ENCODE measurements at places on chromosomes 1 and 21. TPM values are rescaled to one million over a fixed set of nuclear protein-coding genes. Genes with fewer than 3 reads are reported as not detected.

DNA sequence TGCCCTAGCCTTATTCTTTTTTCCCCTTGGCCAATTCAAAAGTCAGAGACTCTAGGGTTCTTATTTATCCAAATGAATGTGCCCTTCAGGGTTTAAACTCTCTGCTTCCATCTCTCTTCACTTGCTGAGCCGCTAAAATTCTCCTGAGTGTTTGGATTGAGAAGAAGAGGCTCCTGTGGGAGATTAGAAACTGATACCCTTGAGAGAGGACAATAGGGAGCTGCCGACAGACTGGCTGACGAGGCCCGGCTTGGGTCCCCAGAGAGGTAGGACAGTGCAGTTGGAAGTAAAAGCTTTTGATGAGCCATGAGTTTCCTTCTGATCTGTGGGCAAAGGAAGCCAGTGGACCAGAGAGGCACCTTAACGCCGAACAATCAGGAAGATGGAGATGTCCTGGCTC is 41.3 kb upstream of the UBE2U start:
- no peak for DNase-seq

DNA sequence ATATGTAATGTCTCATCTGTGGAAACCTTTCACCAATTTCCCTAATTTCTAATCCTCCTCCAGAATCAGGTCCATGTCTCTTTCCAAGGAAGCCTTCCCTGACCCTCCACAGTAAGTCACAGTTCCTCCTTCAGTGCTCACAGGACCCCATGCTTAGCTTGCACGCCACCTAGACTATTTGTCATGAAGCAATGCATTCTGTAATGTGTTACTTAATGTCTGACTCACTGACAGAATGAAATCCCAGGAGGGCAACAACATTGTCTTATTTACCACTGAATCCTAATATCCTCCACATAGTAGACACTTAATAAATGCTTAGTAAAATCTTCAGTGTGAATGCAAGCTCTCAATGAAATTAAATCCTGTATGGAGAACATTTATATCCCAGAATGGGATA is 245.9 kb upstream of the PLD5 start:
- no peak for DNase-seq

- no peak for DNase-seq
Measured at GRCh38 chr1:109481646-109482045, 2.1 kb upstream of the ATXN7L2 start.

DNA sequence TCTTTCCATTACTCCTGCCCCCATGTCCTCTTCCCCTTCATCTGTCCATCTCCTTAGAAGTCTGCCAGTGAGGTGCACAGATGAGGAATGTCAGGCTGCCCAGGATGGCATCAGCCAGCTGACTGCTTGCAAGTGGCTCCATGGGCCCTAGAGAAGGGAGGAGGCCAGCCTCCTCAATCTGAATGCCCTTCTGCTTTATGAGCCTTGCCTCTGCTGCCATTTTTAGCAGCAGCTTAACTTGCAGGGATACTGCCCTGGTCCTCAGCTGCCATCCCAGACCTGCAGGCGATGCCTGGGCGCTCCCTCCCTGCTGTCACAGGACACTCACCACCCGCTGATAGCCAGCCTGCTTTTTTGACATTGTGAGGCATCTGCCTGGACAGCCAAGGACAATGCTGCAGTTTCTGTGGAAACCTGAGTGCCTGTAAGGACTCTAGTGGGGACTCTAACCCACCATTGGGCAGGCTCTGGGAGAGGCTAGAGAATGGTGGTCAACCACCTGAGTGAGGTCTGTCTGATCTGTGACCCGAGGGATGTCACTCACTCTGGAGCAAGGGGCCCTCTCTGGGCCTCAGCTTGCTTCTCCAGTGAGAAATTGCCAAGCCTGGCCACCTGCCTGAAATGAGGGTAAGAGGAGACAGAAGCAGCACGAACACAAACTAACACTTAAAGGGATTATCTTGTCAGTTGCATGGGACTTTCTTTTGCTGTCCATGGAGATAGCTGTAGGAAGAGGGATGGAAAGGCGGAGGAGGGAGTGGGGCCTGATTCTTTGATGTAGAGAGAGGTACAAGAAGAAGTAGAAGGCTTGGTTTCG is 185.0 kb downstream of the MIS18A start:
- no peak for DNase-seq

DNA sequence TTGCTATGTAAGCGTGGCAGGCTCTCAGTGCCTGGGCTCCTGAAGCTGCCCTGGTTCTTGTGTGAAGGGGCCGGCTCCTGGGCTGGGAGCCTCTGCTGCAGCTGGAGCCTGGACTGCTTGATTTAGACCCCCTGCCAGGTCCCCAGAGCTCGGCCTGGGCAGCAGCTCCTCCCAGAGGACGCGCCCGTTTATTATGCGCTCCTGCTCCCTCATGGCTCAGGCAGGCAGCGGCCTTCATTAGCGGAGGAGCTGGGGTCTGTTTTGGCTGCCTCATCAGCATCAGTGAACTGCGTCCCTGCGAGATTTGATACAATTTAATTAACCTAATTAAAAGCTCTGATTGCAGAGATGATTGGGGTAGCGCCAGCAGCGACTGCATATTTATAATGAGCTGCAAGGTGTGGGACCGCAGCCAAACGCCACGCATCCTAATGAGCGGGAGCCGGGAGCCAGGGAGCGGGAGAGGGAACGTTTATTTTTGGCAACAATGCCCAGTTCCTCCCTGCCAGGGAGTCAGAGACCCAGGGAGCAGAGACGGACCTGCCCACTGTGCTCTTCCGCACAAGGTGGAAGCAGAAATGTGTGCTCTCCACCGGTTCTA is 16.6 kb downstream of the UTP11 start:
- no peak for DNase-seq

- DNase-seq = no peak
Measured at GRCh38 chr1:93344886-93345632, 648 bp upstream of the DR1 start.

- no peak for DNase-seq
Measured at GRCh38 chr1:24867084-24867870, 62.8 kb downstream of the RUNX3 start.

DNA sequence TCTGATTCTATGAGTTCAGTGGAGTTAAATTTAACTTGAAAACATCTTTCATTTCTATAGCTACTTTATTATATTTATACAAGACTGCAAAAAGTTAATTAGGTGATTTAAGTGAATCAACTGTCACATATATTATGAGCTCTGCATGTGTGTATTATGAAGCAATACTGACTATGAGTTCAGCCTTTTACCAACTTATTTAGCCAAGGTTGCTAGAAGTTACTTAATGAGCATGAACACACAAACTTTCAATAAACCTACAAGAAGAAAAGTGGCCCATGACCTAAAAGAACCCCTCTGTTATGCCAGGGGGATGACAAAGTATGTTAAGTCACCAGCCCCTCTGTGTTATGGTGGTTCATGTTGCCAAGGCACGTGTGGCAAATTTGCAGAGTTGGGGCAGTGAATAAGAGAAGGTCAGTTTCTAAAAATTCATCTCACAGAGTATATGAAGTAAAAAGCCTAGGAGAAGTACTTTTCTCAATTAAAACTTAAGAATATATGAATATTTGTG is 86.7 kb upstream of the LYPLAL1 start:
- DNase-seq = no peak

DNA sequence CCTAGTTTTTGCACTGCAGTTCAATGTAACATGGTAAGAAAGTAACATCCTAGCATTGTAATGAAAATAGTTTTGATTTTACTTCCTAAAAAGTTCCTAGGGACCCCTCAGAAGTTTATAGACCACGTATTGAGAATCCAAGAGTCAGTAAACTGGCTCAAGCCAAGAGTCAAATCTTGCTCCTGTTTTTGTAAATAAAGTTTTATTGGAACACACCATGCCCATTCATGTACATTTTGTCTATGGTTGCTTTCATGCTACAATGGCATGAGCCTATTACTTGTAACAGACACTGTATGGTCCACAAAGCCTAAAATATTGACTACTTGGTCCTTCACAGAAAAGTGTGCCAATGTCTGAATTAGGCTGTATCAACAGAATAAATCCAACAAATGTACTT is 301.0 kb downstream of the LMO4 start:
- DNase-seq = no peak

DNA sequence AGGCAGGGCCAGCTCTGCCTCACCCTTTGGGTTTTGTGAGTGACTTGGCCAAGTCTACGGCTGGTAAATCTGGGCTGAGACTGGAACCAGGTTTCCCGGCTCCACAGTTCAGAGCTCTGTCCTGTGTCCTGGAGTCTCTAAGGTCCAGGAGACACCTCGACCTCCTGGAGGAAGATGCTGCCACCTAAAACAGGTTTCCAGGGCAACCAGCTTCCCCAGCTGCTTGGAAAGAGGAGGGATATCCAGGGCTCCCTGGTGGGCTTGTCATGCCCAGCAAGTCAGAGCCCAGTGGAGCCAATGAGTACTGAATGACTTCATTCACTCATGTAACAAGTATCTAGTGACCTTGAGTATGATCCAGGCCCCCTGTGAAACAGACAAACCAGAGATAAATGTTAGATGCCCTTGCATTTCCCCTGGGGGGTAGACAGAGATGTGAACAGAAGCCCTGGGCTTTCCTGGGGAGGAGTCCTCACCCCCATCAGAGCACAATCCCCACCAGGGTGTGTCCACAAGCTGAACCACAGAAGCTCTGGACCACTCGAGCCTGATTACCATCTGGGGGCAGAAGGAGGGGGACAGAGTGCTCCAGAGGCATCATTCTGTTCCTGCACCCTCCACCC is 181.2 kb upstream of the RAB4A start:
- DNase-seq = no peak

GRCh38 chr1:223430236-223430635 is 37.0 kb downstream of the CCDC185 start:
- DNase-seq = no peak

DNA sequence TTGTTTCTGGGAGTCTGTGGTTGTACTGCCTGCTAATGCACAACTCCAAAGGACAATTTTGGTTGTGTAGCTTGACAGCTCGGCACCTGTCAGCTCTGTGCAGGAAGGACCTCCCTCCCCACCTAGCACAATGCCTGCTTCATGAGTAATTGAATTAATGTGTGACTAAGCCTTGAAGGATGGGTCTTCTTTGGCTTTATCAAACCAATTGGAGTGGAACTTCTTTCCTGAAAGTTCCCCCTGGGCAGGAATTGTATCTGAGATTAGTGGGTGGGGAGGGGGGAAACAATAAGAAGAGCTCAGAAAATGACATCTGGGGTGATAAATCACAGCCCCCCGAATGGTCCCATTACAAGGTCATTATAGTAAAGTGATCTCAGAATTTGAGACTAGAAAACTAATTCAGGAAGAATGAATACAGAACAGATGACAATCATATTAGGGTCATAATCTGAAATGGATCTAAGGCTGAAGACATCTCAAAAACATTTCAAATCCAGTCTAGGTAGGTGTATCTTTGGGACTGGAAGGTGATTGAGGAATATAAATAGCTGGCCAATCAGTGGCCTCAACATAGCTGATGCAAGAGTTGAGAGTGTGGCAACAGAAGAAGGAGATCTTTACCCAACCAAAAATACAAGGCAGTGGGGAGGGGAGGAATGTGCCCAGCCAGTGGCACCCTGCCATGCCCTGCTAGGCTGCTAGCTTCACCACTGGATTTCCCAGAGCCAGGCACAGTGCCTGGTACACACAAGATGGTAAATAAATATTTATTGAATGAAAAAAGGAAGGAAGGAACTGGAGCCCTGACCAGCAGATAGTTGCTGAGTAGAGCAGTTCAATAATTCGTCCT is 10.1 kb upstream of the SESN2 start:
- no peak for DNase-seq

- peak; percentile 85 for DNase-seq
Measured at GRCh38 chr1:64744492-64745180, at the start of gene RAVER2. RAVER2 (plus strand) TSS chr1:64745075; CDS start chr1:64745173, 98 bp downstream.

GRCh38 chr1:50308878-50309277 is 114.4 kb downstream of the DMRTA2 start:
- peak; percentile 44 for DNase-seq

The ZYG11A gene
- 0.06 TPM for polyA plus RNA-seq

The PLA2G2A gene
- polyA plus RNA-seq = 3.6 TPM

The UQCRHL gene
- 1.6 TPM for polyA plus RNA-seq

All from hindlimb muscle (tissue), 1 donor.